ENCODE measurements at places on chromosomes 11 and 22.

DNA sequence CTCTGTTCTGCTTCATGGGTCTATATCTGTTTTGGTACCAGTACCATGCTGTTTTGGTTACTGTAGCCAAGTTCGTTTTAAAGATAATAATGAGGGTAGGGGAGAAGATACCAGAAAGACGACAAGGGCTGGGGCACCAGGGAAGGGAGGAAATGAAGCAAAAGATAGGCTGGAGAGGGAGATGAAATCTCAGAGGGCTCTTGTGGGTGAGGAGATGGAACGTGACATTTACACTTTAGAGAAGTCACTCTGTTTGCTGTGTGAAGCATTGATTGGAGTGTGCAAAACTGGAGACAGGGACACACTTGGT lies 33.5 kb downstream of the OR4D9 start:
- DNase-seq: no peak

DNA sequence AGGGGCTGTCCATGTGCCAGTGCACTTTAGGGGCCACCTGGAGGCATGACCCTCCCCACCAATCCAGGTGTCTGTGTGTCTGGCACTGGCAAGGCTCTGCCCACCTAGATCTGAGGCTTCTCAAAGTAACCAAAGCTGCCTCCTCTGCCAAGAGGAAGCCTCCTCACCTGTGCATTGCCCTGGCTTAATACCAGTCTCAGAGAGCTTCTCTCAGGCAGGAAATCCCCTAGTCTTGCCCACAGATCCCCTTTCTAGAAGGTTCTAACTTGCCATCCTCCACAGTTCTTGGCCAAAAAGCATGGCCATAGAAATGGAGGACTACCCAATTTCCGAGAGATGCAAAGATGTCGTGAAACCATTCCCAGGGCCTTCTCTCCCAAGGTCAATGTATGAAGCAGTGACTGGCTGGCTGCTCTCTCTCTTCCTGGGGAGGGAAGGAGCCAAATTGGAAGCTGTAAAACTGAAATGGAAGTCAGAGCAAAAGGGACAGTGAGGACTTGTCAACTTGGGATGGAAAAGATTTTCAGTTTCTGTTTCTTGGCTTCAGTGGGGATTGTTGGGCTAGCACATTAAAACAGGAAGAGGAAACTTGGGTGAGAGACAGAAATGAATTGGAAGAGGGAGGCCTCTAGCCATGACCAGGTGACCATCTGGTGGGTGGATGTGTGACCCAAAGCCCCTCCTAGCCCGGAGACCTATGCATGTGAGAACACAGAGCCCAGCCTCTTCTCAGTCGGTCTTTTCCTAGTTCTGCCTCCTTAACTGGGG lies 68.8 kb downstream of the PRDM11 start:
- DNase-seq: no peak

DNA sequence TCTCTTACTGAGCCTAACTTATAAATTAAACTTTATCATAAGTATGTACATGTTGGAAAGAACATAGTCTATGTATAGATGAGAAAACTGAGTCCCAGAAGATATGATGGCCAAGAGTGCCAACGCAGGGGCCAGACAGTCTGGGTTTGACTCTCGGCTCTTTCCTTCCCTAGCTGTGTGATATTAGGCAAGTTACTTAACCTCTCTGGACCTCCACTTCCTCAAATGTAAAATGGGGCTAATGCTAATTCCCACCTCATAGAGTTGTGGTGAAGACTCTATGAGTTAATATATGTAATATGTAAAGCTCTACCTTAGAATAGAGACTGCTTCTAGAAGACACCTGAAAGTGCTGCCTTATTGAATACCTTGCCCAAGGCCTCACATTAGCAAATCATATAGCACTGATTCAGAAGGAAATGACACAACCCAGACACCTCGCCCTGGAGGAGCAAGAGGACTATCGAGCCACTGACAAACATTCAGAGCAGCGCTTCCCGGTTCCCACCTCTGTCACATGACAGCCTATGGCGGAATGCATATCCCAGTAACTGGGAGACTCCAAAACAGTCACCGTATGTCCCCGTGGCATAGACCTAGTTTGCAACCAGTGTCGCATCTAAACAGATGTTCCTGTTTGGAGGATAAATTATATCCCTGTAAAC lies 11.3 kb upstream of the CCDC86 start:
- no peak for DNase-seq

GRCh38 chr22:41925783-41926460 lies 684 bp downstream of the TNFRSF13C start:
- DNase-seq: peak; percentile 78

DNA sequence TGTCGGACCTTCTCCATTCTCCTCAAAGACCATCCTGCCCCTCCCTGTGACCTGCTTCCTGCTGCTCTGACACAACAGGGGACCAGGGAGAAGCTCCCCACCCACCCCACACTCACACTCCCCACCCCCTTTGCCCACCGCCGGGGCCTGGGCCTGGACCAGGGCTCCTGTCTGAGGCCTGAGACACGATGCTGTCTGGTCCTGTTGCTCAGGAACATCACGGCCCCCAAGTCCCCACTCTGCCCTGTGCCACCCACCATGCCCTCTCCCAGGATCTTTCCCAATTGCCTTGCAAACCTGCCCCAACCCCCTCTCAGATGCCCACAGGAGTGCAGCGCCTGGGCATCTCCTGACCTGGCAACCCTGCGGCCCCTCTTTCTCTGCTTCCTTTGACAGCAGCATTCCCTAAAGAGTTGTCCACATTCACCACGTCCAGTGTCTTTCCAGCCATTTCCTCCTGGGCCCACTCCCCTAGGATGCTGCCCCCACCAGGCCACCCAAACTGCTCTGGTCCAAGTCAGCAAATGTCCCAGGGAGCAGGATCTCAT lies 10.8 kb downstream of the CSF2RB start:
- no peak for DNase-seq

GRCh38 chr11:72303179-72303578 lies 59.2 kb upstream of the PHOX2A start:
- DNase-seq: no peak

- no peak for DNase-seq
Measured at GRCh38 chr22:23570681-23571080, 9.4 kb downstream of the IGLL1 start.

- peak; percentile 16 for DNase-seq
Measured at GRCh38 chr11:72721689-72722049, 30.5 kb downstream of the ARAP1 start.

- no peak for DNase-seq
Measured at GRCh38 chr11:40987776-40988435, 471.5 kb downstream of the LRRC4C start.

GRCh38 chr11:10303558-10304363 lies 1.1 kb upstream of the ADM start:
- no peak for DNase-seq

GRCh38 chr11:134907636-134908035 lies 495.6 kb upstream of the B3GAT1 start:
- no peak for DNase-seq

DNA sequence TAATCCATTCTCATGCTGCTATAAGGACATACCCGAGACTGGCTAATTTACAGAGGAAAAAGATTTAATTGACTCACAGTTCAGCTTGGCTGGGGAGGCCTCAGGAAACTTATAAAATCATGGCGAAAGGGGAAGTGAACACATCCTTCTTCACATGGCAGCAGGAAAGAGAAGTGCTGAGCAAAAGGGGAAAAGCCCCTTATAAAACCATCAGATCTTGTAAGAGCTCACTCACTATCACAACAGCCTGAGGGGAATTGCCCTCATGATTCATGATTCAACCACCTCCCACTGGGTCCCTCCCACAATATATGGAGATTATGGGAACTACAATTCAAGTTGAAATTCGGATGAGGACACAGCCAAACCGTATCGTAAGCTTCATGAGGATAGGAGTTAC lies 3.8 kb upstream of the CYB5R2 start:
- DNase-seq: no peak

DNA sequence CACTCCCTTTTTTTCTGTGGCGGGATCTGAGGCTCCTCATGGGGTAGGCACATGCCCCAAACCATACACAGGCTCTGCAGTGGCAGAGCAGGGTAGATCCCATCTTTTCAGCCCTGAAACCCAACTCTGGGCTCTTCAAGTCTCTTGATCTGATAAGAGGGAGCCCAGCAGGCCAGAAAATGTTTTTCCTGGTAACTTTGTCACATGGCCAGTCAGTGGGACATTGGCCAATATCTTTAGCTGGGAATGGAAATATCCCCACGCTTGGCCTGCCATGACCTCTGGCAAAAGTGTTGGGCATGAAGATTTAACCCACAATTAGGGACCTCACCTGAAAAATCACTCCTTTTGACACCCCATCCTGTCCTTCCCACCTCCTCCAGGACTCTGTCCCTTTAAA lies 8.1 kb downstream of the INPP5J start:
- DNase-seq: no peak

DNA sequence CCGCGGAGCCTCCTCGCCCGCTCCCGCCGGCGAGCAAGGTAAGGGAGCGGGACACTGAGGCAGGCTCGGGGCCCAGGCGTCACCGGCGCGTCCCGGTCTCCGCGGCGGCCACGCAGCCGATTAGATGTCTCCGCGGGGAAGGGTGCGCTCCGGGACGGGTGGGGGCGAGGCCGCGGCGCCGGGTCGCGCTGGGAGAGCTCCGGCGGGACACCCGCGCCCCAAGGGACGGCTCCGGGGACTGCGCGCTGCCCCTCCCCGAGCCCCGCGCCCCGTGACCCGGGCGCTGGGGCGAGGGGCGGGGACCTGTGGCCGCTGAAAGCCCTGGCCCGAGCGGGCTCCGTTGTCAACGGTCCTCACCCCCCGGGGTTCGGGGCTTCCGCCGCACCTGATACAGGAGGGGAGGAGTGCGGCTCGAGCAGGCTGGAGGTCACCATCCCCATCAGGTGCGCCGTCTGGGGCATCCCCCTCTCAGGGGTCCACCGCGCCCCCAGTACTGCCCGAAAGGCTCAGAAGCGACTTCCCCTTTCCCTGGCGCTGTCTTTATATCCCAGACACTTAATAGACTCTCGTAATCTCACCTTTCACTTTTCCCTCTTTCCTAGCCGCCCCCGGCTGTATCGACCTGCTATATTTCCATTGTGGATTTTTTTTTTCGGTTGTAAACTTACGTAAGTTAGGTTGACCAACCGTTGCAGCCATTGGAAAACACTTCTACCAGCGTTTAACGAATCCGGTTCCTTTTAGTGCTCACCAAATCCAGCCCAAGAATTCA lies 573 bp downstream of the PPFIA1 start:
- peak; percentile 24 for DNase-seq

DNA sequence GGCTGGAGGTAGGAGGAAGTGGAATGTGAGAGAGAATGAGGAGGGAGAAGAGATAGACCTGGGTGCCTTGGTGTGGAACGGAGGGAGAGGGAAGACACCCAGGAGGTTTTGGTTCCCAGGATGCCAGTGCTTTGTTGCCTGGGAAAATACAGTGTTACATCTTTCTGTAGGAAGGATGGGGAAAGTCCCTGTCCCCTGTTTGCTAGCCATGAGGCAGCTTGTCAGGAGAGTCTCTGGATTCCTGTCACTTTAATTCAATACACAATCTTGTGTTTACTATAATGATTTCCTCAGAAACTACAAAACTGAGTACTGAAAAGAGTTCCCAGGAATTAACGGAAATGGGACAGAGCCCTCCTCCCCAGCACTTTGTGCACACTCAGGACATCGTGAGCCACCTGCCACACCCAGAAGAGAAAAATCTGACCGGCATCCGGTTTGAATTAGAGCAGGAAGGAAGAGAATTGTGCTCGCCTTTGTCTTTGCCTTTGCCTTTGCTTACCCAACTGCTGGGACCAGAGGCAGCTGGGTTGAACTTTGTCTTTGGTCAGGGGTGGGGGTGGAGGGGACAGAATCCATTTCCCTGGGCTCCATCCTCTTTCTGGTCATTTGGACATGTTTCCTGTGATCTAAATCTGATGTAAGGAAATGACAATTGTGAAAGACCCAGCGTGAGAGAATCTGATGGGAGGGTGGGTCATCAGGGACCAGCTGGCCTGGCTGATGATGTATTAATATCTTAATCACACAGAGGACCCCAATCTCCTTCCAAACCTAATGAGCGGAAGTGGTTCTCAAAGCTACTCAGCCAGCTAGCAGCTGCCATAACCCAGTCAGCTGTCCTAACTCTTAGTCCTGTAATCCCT lies 1.3 kb upstream of the LIMK2 start:
- DNase-seq: no peak

GRCh38 chr11:41273908-41274307 lies 185.5 kb downstream of the LRRC4C start:
- no peak for DNase-seq

GRCh38 chr11:82759649-82760048 lies 26.0 kb upstream of the FAM181B start:
- no peak for DNase-seq

- no peak for DNase-seq
Measured at GRCh38 chr22:41127451-41127850, 35.1 kb downstream of the EP300 start.

DNA sequence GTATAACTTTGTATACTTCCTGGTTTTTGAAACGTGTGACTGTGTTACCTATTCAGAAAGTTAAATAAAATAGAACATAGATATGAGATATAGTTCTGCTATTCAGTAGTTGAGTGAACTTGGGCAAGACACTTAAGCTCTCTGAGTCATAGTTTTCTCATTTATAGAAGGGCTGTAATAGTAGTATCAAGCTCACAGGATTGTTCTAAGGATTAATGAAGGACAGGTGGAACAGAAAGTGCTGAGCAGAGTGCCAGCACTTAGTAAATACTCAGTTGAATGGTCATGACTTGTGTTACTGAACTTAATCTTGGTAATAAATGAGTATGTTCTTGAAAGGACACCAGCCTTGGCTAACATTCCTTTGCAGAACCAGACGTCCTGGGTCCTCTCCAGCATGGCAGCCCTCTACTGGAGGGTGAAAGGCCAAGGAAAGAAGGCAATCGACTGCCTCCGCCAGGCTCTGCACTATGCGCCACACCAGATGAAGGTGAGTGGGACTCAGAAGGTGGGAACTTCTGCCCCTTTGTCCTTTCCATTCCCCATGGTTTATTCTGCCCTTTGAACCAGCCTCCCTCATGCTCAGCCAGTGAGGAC lies 131.2 kb downstream of the TTC17 start:
- DNase-seq: no peak

- no peak for DNase-seq
Measured at GRCh38 chr22:29917052-29917902, 34.3 kb downstream of the MTMR3 start.

GRCh38 chr11:100546714-100547113 lies 140.4 kb upstream of the ARHGAP42 start:
- DNase-seq: no peak

- no peak for DNase-seq
Measured at GRCh38 chr11:66457826-66458225, 8.9 kb upstream of the PELI3 start.

GRCh38 chr11:34433899-34434298 lies 4.8 kb upstream of the CAT start:
- DNase-seq: no peak

DNA sequence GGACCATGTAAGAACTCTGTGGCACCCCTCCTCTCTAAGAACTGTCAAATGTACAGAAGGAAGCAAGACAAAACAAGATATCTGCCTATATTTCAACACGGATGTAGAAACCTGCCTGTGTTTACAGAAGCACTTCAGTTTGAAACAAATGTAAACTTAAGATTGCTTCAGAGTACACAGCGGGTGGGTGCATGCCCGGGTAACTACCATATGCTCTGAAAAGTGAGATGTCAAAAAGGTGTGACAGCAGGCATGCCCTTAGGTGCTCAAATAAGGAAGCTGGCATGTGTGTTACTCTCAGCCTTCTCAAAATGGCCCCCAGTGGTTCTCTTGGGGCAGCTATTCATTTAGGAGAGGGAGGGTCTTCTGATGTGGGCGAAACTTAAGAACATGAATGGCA lies 5.2 kb downstream of the ACP2 start:
- no peak for DNase-seq

- no peak for DNase-seq
Measured at GRCh38 chr22:17436981-17437412, 67.7 kb downstream of the CECR2 start.
